Endothelial cell of coronary artery (primary cell): ENCODE measurements at places on chromosomes 12 and 14. TPM values are rescaled to one million over a fixed set of nuclear protein-coding genes. Genes with fewer than 3 reads are reported as not detected.

CYP27B1 gene
- total RNA-seq = 0.38 and 0.54 TPM in 2 replicates

ZNF268 gene
- 24.8 and 28.7 TPM in 2 replicates for total RNA-seq

LAG3 gene
- total RNA-seq = under 0.01 and 0.09 TPM in 2 replicates

TMEM179 gene
- under 0.01 TPM in 1 of 2 replicates, not detected in the other for total RNA-seq

PWP1 gene
- 138 and 145 TPM in 2 replicates for total RNA-seq

TFCP2 gene
- 7.8 and 8.0 TPM in 2 replicates for total RNA-seq

ASPG gene
- 0.09 TPM in 1 of 2 replicates, not detected in the other for total RNA-seq

ANKRD33 gene
- under 0.01 and 0.09 TPM in 2 replicates for total RNA-seq

GALNT6 gene
- 76.9 and 80.1 TPM in 2 replicates for total RNA-seq

ADGRD1 gene
- 0.09 and 2.1 TPM in 2 replicates for total RNA-seq

KCNH3 gene
- under 0.01 and 0.09 TPM in 2 replicates for total RNA-seq

PTGER2 gene
- total RNA-seq = 1.4 TPM in 1 of 2 replicates, not detected in the other

GALNT8 gene
- total RNA-seq = 0.56 and 0.63 TPM in 2 replicates

EMC9 gene
- total RNA-seq = 23.2 and 23.7 TPM in 2 replicates

TSPAN19 gene
- 0.09 TPM in 1 of 2 replicates, not detected in the other for total RNA-seq

SERPINA9 gene
- 0.09 TPM in 1 of 2 replicates, not detected in the other for total RNA-seq

PLEKHH1 gene
- total RNA-seq = 0.27 and 0.38 TPM in 2 replicates

DEPDC4 gene
- 0.54 and 0.75 TPM in 2 replicates for total RNA-seq

PPP1R13B gene
- 7.6 and 12.1 TPM in 2 replicates for total RNA-seq

CELA1 gene
- not detected in 2 replicates for total RNA-seq
